ENCODE measurements at places on chromosomes 7 and 10.

DNA sequence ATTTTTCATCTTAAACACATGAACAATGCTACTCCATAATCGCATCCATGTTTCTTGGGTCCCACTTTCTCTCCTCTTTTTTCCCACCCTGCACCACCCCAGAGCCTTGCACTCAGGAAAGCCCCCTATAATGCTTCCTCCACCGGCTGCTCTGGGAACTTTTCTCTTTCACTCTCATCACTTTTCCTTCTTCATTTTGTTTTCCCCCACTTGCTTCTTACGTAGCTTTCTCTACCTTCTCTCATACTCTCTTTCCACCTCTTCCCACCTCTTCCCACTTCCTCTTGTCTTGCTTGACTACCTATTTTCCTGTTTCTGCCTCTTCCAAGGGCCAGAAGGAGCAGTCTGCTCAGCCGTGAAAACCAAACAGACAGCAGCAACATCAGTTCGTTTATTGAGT is 229.5 kb upstream of the RHOBTB1 start:
- DNase-seq, result no peak

DNA sequence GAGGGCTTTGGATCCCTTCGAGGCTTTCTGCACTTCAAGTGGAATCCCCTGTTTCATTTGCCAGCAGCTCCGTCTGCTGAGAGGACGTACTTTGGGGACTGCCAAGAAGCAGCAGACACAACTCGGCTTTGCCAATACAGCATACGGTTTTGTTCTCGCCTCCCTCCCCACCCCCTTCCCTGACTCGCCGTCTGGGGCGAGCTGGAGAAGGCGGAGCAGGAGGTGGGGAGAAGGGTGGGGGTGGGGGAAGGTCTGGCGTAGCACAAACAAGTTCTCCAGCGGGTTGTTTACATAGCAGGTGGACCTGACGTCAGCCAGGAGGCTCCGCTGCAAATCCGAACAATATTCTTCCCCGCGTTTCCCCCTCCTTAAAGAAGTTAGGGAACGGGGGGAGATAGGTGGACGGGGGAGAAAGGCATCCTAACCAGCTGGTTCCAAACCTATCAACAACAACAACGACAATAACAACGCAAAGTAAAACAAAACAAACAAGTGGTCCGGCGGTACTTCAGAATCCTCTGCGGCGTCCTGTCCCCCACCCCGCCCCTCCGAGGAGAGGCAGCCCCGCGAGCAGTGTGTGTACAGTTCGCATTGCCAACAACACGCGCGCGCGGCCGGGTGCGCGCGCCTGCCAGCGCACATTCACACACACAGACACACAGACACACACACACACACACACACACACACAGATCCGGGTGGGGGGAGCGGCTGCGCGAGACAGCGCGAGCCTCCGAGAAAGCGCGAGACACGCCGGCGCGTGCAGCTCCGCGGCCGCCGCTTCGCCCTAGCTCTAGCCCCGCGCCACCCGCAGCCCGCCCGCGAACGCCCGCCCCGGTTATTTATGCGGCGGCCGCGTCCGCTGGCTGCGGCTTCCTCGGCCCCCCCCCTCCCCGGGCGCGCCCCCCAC is 167.0 kb upstream of the PPP1R3A start:
- DNase-seq, result no peak

DNA sequence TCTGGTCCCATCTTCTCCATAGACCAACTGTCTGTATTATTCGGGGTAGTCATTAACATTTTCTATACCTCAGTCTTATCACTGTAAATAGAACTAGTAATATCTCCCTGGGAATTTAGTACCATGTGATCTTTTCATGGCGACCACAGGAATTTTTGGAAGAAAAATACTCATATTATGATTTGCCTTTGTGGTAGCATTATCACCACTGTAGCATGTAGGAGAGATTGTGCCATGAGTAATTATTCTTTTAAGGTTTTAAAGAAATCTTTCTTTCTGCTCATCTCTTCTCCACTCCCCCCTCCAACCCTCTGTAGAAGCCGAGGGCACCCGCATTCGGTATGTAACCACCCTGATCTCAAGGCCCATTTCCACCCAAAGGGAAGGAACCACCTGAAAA is 25.0 kb downstream of the ZNF365 start:
- no peak for DNase-seq

DNA sequence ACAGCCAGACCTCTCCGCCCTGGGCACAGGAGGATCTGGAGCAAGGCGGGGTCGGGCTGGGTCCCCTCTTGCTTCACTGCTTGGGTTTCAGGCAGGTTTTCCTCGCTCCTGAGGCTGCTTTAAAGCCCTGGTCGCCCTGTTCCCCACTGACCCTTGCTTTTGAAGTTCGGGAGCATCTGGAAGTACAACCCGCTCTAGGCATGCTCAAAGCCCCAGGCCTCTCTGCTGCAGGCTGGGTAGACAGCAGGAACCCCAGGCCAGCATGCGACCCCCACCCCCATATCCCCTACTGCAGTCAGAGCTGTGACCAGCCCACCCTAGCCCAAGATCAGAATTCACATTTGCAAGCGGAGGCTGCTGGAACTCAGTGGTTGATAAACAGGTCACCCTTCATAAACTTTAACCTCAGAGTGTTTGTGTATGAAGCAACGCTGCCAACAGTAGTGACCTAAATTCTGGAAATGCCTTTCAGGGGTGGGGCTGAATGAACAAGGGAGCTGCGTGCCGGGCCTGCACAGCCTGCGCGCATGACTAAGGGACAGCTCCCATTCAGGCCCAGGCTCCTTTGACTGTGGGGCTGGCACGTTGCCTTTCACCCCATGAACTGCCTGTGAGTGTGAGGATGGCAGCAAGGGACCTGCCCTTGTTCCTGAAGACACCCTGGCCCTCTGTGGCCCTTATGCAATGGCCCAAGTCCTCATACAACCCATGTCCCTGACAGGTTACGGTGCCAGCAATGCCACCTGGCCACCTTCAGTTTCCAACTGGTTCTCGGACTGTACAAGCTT is 52.5 kb downstream of the PROSER2 start:
- no peak for DNase-seq

GRCh38 chr7:43697690-43698089 is 31.6 kb downstream of the COA1 start:
- no peak for DNase-seq

DNA sequence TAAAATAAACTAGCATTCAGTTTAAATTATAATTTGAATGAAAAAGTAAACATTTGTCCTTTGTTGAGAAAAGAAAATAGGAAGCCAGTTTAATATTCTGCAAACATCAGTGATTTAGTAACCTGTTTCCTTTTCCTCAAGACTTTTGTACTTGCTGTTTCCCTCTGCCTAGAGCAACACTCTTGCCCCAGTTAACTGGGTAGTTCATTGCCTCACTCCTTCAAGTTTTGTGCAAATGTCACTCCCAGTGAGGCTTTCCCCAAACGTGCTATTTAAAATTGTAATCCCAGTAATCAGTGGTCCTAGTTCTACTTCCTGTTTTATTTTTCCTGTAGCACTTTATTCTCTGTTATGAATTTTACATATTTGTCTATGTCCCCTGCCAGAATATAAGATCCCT is 23.8 kb downstream of the DLD start:
- no peak for DNase-seq

DNA sequence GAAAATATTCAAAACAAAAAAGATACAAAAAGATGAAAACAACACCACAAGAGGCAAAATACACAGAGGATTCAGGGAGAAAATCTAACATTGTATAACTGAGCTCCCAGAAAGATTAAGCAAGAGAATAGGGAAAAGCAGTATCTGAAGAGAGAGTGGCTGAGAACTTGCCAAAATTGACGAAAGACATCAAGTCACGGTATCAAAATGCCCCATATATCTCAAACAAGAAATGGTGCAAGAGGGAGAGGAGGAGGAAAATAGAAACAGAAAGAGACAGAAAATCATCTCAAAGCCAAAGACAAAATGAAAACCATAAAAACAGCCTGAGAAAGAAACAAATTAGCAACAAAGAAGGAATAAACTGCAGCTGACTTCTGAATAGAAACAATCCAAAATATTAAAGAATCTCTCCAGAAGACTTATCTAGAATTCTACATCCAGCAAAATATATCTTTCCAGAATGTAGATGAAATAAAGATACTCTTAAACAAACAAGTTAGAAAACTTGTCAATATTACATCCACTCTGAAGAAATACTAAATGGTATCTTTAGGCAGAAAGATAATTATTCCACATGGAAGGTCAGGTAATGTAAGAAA is 5.5 kb downstream of the USP6NL start:
- no peak for DNase-seq

- DNase-seq, result no peak
Observed at GRCh38 chr10:73937333-73938043, 26.6 kb downstream of the PLAU start.

DNA sequence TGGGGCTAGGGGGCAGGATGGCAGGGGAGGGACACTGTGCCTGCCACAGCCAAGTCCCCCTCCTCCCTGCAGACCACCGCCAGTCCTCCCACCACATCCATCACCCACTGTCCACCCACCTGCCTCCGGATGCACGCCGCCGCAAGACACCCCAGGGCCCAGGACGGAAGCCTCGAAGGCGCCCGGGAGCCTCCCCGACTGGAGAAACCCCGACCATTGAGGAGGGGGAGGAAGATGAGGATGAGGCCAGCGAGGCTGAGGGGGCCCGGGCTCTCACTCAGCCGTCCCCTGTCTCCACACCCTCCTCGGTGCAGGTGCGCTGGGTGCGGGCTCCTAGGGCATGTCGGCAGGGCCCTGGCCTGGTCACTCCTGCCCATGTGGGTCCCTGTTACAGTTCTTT is 5.1 kb downstream of the SLC4A2 start:
- no peak for DNase-seq

DNA sequence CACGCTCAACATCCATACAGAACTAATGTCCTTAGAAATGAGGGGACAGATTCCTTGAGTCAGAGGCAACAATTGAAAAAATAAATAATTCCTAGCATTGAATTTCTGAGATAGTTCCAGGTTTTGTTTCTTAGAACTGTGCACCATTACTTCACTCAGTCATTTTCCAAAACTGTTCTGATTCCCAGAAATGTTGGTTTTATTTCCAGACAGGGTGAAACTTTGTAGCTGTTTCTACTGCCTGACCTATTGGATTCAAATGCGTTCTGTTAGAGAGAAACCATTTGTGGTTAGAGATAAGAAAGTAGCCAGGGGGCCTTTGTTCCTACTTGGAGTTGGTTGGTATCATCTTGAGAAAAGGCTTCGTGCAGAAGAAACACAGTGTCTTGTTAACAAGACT is 8.1 kb upstream of the DEPP1 start:
- DNase-seq, result no peak

DNA sequence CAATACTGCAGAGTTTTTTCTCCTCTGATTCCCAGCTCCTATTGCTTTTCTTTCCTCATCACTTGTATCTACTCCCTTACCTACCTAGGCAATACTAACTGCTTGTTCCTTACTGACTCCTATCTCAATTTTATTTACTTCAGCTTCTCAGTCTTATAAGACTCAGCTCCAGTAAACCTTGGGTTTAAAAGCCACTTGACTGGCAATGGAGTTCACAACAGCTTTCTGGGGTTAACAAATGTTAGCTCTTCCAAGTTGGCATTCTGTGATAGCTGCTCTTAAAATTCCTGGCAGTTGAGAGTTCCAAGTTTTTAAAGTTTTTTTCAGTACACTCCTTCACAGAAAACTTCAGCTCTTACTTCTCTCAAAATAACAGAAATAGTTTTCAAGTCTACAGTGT is 14.2 kb downstream of the ATAD1 start:
- DNase-seq, result no peak

- DNase-seq, result no peak
Observed at GRCh38 chr7:148866362-148866761, 17.7 kb downstream of the EZH2 start.

DNA sequence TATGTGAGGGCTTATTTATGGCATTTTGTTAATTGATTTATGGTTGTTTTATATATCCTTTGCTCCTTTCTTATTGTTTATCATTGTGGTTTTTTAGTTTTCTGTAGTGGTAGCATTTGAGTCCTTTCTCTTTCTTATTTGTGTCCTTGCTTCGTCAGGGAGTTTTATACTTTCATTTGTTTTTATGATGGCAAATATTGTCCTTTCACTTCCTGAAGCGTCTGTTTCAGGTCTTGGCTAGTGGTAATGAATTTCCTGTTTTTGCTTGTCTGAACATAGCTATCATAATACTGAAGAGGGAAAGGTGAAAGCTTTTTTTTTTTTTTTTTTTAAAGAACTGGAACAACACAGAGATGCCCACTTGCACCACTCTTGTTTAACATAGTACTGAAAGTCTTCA is 228.2 kb downstream of the ATRNL1 start:
- no peak for DNase-seq

GRCh38 chr7:25897261-25897782 is 254.7 kb upstream of the NFE2L3 start:
- DNase-seq, result no peak

GRCh38 chr10:114772496-114773196 is 48.9 kb upstream of the FHIP2A start:
- no peak for DNase-seq

DNA sequence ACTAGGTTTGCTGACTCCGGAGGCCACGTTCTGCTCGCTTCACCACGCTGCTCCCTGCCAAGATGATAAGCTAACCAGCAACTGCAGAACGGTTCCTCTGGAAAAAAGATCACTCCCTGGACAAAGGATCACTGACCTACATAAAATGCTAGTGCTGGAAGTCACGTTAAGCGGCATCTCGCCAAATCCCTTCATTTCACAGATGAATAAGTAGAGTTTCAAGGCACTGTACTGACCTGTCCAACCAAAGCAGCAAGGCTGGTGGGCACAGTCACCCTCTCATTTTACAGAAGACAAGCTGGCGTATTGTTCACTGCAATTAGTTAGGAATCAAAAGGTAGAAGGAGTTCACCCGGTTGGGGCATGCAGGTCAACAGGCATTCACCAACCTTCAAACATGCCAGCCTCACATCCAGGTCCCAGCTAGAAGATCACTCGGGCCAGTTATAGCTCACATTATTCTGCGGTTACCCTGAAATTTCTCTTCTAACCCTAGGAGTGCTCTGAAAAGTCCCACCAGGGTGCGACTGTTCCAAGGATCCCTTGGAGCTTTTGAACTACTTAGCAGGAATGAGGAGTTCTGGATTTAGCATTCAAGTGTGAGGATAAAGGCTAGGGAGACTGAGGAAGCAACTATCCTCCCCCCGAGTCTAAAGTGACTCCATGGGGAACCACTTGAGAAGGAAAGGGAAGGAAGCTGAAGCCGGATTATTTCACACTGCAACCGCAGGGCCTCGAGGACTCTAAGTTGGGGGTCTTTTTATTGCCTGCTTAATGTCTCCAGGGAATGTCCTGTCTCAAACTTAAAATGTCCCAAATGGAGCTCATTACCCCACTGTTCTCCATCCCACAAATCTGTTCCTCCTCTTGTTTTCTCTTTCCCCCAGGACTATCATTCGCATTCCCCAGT is 32.8 kb downstream of the HIPK2 start:
- no peak for DNase-seq

GRCh38 chr10:69506834-69507713 is 55.8 kb downstream of the TSPAN15 start:
- DNase-seq, result no peak

- DNase-seq, result no peak
Observed at GRCh38 chr10:35716776-35717175, 74.7 kb upstream of the FZD8 start.

GRCh38 chr7:104366390-104366789 is 38.0 kb downstream of the LHFPL3 start:
- DNase-seq, result no peak

GRCh38 chr7:114942446-114943175 is 20.7 kb downstream of the MDFIC start:
- no peak for DNase-seq

- DNase-seq, result no peak
Observed at GRCh38 chr10:12480440-12480839, 131.1 kb downstream of the CAMK1D start.

GRCh38 chr10:79984851-79985250 is 35.9 kb upstream of the SFTPD start:
- peak; percentile 18 for DNase-seq

Measured in activated T-cell treated with anti-CD3 and anti-CD28 coated beads for 24 hours (primary cell).